ENCODE measurements at places on chromosomes 3 and 15. TPM values are rescaled to one million over a fixed set of nuclear protein-coding genes. Genes with fewer than 3 reads are reported as not detected.

EPHB1 gene
- total RNA-seq: not detected

DNA sequence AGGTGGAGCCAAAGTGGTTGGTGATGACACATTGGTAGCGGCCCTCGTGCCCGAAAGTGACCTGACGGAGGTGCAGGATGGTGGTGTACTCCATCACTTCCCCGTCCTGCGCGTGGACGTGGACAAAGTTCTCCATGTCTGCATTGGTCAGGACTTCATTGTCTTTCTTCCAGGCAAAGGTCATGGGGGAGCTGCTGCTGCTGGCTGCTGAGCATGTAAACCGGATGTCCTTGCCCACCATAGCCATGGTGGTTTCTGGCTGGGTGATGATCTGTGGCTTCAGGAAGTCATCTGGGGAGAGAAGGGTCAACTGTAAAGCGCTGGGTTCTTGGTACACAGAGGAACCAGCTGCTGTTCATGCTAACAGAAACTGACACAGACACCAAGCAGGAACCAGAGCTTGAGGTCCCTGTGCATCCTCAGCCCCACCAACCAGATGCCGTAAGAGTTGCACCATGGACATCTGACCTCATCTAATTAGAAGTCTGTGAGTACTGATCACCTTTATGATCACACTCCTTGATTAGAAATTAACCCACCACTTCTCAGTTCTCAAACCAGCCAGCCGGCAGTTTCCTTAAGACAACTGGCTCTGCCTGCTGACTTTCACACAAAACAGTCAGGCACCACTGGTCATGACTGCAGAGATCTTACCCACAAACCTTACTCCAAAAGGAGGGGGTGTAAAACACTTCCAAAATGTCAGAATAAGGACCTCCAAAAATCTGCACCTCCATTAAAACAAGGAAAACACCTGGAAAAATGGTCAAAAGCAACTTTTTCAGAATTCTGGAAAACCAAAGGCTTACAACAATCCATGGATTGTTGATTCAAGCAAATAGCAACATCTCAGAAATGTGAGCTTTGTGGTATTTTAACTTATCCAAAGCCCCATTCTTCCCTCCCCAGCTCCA is 114.6 kb downstream of the LRIG1 start:
- DNase-seq: no peak

ZNF445 gene
- 20.9 TPM for total RNA-seq

GRCh38 chr3:179149406-179149867 is 1.3 kb downstream of the PIK3CA start:
- peak; percentile 38 for DNase-seq

SH2D7 gene
- total RNA-seq: not detected

DNA sequence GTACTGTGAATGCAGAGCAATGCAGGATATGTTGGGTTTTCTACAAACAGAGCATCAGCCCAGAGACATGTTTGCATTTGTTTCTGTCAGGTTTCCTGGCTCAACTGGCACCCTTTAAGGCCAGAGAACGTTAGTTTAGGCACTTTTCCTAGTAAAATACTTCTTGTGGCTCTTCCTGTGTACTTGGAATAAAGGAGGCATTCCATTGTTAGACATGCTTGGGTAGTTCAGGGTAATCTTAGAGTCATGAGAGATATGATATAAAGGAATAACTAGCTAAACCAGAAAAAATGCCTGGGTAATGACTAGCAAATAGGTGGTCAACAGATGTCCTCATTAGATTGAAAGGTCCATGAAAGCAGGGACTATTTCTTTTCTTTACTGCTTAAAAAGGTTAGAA is 60.4 kb upstream of the RBM5 start:
- no peak for DNase-seq

ERICH6 gene
- not detected for total RNA-seq

- no peak for DNase-seq
Measured at GRCh38 chr15:69087366-69087976, 73.0 kb upstream of the GLCE start.

MESP1 gene
- 6.2 TPM for total RNA-seq

MYO9A gene
- total RNA-seq: 20.9 TPM

ANKRD34C gene
- not detected for total RNA-seq

GRCh38 chr3:133227813-133228212 is 172.0 kb upstream of the BFSP2 start:
- DNase-seq: no peak

DNA sequence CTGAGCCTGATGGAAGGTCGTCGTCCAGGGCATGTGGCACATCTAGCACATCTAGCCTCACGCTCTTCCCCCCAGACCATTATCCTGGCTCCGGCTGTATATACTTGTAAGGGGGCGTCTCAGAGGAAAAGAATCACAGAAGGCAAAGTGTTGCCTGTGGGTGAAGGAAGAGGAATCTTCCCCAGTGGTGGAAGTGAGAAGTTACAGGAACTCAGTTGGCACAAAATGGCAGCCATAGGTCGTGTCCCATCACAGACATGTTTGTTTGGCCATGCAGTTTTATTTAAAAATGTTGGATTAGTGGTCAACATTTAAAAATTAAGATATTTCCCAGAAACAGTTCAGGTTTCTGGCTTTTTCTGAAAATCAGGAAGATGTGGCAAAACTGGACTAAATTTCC is 13.6 kb downstream of the GALNT15 start:
- DNase-seq: no peak

DNA sequence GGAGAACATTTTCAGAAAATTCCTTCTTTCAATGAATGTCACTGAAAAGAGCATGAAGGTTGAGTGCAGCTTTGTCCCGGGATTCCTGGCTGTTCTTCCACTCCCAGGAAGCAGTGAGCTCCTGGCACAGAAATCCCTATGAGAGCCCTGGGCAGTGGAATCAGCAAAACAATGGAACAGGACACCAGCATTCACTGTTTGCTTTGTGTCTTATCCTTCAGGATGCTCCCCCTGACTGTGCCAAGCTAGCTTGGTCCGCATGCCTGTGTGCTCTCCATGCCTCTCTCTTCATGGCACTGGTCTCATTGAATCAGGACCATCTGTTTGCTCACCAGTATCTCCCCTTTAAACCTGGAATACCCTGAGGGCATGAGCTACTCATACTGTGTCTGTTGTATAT is 102.0 kb upstream of the GADL1 start:
- no peak for DNase-seq

BDH1 gene
- total RNA-seq: 57.3 TPM

ROPN1 gene
- total RNA-seq: not detected

CCDC13 gene
- total RNA-seq: 0.70 TPM

DNA sequence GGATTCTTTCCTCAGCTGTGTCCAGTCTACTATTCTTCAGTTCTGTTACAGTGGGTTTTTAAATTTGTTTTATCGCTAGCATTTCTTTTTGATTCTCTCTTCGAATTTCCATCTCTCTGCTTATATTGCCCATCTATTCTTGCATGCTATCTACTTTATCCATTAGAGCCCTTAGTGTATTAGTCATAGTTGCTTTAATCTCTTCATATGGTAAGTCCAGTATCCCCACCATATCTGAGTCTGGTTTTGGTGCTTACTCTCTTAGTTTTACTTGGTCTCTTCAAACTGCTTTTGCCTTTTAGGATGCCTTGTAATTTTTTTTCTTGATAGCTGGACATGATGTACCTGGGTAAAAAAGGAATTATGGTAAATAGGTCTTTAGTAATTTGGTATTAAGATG is 9.1 kb downstream of the TIMMDC1 start:
- DNase-seq: no peak

DNA sequence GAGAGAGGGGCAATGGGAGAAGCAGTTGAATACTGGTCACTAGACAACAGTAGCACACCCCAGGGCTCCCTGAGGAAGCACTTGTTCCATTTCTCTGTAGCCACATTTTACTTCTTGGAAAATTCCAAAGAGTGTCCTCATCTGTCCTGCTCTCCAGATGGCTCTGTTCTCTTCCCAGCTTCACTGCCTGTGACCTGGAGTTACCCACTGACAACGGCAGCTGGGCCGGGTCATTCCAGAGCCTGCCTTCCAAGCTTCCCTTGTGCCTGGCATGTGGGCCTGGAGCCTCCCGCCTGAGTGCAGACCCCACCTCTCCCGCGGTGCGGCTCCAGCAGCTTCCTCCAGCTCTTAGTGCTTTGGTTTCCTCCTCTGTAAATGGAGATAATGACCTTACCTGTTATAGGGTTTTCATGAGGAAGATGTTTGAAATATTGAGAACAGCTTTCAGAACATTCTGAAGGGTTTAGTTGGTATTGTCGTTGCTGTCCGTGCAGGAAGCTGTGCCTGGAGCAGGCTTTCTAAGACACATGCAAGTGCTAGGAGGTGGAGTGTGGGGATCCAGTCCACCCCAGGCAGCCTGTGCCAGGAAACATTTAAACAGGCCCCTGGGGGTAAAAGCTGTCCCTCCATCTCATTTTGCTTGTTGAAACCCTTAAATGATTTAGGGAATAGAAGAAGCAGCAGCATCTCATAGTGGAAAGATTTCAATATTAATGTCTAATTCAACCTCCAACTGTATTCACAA is 24.8 kb downstream of the EFCC1 start:
- DNase-seq: no peak

UPK1B gene
- 0.51 TPM for total RNA-seq
